ENCODE measurements at places on chromosomes 7 and 10.

- no peak for DNase-seq
These were observed 18.8 kb downstream of the ANXA11 start for GRCh38 chr10:80186364-80187012.

- no peak for DNase-seq
These were observed 18.4 kb upstream of the PDGFA start for GRCh38 chr7:537911-538634.

DNA sequence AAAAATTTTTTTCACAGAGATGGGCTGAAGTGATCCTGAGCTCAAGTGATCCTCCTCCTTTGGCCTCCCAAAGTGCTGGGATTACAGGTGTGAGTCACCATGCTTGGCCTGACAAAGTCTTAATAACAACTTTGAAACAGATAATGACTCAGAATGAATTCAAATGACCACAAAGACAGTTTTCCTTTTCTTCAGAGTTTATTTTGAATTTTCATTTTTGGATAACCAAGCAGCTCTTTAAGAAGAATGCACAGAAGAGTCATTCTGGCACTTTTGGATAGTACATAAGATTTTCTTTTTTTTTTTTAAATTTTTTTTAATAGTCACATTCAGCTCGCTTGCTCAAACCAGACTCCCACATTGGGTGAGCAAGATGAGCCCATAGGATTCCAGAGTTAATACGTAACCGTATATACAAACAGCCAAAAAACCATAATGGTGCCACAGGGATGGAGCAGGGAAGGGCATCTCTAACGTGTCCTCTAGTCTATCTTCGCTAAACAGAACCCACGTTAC, 43.0 kb upstream of the NMT2 start:
- no peak for DNase-seq

DNA sequence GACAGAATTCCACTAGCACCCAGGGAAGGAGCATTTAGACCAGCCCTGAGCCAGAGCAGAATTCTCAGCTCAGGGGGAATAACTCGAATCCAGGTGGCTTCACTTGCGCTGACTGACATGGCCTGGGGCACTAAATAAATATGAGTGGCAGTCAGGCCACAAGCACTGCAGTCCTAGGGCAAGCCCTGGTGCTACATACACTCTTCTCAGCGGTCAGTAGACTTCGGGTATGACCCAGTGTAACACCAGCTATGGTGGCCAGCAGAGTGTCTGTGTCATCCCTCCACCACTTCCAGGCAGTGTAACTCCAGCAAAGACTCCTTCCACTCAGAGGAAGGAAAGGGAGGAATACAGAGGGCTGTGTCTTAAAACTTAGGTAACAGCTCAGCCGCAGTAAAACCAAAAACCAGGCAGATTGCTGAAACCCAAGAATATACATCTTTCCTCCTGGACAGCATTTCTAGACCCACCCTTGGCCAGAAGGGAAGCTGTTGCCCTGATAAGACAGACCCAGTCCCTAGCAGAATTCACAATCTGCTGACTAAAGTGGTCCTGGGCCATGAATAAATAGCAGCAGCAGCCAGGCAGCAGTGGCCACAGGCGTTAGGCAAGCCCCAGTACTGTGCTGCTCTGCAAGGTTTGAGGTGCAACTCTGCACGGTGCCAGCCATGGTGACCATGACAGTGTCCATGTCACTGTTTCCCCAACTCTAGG, 77.0 kb downstream of the SNX13 start:
- DNase-seq = no peak

DNA sequence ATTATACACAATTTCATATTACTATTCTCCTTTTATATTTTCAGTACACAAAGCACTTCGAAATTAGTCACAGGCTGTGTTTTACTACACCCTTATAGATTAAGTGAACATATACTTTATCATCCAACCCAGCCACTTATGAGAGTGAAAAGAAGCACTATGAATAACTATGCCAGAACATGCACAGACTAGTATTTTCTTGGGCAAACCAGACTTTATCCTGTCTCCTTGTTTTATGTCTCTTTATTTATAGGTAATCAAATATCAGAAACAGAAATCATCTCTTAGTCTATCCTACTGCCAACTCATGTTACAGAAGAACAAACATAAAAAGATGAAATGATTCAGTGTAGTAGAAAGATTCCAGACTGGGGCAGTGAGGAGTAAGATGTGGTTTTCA, 171.8 kb downstream of the GRM3 start:
- DNase-seq = no peak

- DNase-seq = no peak
These were observed 55.6 kb downstream of the OSBPL3 start for GRCh38 chr7:24924375-24924774.

DNA sequence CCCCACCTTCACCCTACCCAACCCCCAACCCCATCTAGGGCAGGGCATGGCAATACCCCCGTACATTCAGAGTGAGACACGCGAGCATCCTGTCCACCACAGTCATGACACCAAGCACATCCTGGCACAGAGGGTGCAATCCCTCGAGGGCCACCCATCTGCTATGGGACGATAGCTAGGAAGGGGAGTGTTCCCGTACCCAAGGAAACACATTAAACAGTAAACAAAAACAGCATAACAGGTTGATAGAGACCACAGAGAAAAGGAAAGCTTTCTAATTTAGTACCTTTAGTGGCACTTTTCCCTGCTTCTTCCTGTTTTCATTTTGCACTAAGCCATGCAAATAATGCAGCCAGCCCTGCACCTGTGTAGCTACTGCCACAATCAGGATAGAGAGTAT, 2.3 kb upstream of the SMKR1 start:
- no peak for DNase-seq

DNA sequence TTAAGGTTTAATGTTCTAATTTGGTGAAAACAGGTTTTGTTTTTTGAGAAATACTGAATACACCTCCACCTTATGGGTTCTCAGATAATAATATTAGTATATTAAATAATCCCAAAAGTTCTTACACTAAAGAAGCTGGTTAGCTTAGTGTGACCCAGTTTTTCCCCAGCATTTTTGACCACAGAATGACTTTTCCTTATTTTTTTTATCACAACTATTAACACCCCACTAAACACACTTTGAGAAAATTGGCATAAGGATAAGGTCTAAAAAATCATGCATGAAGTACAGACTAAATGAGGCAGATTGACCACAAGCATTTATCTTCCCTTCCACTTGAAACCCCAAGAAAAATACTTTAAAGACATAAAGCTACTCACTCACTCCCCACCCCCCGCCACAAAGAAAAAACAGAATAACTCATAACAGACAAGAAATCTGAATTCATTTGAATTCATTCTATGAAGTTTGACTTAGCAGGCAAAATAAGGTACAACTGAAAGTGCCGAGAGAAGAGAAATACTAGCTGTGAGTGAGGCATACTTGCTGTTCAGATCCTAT, 49.7 kb upstream of the WNT16 start:
- DNase-seq = no peak

- DNase-seq = no peak
These were observed 15.9 kb downstream of the GPRIN2 start for GRCh38 chr10:46540412-46541016.

GRCh38 chr10:78148961-78149612, 115.4 kb downstream of the RPS24 start:
- no peak for DNase-seq

- DNase-seq = peak; percentile 86
These were observed 44.5 kb downstream of the ICA1 start for GRCh38 chr7:8217200-8218068.

GRCh38 chr7:149729983-149730801, 43.2 kb downstream of the ZNF467 start:
- no peak for DNase-seq

DNA sequence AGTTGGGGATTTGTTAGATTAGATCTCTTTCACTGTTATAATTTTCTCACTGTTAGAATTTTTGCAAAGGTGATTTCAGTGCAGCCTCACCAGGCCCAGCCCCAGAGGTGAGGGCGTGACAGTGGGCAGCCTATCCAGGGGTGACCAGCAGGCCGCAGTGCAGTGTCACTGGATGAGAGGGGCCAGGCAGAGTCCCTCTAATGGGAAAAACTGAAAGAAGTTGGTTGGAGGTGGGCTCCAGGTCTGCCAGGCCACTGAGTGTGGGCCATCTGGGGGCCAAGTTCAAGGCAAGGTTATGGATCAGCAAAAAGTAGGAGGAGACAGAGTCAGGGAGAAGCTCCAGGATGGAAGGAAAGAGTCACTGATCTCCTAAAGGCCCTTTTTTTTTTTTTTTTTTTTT, 90.5 kb upstream of the SDK1 start:
- no peak for DNase-seq

DNA sequence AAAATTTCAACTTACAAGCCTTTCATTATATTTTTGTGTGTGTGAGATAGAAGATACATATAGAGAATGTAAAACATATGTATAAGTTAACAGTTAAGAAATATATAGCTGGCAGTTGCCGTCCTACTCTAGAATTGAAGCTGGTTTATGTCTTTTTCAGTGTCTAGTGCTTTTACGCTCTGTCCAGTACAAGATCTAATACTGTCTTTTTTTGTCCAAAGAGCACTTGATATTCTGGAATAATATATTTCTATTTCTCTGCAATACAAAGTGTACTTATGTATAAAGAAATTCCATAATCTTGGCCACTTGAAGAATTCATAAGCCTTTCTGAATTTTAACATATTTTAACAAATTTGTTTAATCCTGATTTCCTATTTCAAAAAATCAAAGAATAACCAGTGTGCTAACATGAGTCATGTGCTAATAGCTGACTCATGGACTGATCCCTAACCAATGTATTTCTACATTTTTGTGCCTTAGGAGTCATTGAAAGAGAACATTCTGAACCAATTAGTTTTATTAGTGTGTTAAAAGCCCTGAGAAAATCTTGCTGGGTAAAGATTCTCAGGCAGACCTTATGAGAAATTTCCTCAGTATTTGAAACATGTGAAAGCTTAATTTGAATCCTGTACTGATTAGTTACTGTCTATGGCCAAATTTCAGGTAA, 73.2 kb upstream of the CCAR1 start:
- DNase-seq = no peak

- no peak for DNase-seq
These were observed 155.8 kb downstream of the SKIDA1 start for GRCh38 chr10:21369697-21370096.

DNA sequence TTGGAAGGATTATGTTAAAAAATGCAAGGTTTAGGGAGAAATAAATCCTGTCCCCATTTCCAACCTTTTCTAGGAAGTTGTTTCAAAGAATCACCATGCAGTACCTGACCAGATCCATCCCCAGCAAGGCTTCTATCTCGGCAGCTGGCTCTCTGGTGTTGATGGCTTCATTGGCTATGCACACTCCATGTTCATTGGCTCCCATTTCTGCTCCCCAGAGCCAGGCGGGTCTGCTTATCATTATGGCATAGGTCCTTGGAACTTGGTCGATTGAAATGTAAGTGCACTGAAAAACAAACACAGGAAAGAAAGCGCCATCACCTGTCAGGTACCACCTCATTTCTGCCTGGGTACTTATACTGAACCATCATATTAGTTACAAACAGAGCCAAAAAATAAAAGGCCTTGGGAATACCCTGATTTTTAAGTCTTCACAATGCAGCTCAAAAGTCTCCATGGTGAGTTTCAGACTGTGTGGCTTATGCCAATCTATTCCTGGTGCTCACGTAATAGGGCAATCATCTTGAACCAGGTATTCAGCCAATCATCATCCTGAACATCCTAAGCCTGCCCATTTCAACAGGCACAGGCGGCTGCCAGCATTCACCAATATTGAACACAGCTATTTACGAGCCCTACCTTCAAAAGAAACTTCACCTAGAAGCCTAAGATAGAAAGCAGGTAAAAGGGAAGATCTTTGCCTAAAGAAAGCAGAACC, 34.4 kb downstream of the SCRN1 start:
- DNase-seq = no peak

- no peak for DNase-seq
These were observed 86.4 kb downstream of the AUTS2 start for GRCh38 chr7:69684369-69685292.

- no peak for DNase-seq
These were observed 26.4 kb upstream of the JAKMIP3 start for GRCh38 chr10:132039371-132039770.

GRCh38 chr10:114313866-114314265, 74.8 kb downstream of the VWA2 start:
- no peak for DNase-seq

DNA sequence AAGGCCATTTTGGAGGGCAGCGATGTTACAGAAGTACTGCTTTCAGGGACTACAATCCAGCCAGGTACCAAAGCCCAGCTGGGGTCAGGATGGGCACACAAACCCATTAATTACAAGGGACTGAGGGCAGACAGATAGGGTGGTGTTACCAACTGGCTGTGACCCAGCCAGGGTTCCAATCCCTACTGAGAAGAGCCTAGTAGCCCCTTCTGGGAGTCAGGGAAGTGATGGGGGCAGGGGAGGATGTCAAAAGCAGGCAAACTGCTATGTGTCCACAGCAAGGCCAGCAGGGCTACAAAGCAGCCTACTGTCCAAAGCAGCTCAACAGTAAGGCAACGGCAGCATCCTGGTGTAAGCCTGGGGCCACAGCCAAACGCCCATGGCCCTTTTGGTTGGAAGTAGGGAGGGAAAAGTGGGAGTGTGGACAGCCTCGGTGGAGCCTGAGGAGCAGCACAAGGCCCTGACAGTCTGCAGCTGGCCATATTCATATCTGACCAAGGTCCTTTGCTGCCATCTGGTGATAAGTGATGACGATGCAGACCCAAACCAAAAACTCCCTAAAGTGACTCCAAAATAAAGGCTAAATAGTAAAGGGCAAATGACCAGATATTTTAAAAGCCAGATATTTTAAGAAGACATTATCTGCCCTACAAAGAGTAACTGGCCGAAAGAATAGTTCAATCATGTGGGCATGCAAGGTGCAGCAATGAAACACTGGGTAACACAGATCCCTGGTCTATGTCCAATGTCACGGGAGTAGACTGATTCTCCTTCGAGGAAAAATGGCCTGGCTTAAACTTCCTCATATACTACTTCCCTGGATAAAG, 56.9 kb downstream of the XPNPEP1 start:
- no peak for DNase-seq

DNA sequence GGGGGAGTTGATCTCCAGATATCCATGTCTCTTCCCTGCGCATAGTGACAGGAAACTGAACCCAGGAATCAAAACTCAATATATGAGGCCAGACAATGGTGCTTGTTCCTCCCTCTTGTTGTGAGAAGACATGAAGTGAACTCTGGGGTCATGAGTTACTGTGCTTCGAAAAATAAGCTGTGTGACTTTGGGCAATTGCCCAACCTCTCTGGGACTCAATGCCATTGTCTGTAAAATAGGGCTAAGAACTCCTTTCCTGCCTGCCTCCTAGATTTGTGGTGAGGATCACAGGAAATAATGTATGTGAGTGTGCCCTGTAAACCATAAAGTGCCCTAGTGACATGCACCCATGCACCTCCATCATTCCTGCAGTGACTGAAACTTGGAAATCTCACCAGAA, 48.4 kb downstream of the SYPL1 start:
- no peak for DNase-seq

DNA sequence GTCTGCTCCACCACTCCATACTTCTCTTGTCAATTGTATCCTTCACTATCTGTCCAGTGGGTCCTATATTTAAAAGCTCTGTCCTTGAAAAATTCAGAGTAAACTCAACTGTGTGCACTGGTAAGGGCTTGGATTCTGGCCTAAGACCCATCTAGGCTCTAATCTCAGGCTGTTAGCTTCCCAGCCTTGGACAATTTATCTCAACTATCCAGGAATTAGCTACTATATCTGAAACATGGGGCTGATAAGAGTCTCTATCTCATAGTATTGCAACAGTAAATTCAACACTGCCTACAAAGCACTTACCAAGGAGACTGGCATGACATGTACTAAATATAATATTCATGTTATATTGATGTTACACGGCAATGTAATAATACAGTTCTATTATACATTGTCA, 303.4 kb downstream of the XPNPEP1 start:
- DNase-seq = no peak

Data from NCI-H1105 (cell line).